ENCODE measurements at places on chromosomes 3 and 15. TPM values are rescaled to one million over a fixed set of nuclear protein-coding genes. Genes with fewer than 3 reads are reported as not detected.

Gene RASL12
- 5.5 TPM for total RNA-seq

Gene FBN1
- total RNA-seq: 38.6 TPM

Gene ADAMTS7
- 25.9 TPM for total RNA-seq

Gene DLG1
- total RNA-seq: 69.2 TPM

Gene TRPM1
- not detected for total RNA-seq

Gene IL5RA
- total RNA-seq: 3.1 TPM

Gene CTXN2
- 1.00 TPM for total RNA-seq

Gene SERINC4
- total RNA-seq: not detected

GRCh38 chr3:23701716-23702597, 103.8 kb upstream of the UBE2E1 start:
- no peak for DNase-seq

GRCh38 chr3:64977308-64978100, 289.7 kb upstream of the ADAMTS9 start:
- no peak for DNase-seq

DNA sequence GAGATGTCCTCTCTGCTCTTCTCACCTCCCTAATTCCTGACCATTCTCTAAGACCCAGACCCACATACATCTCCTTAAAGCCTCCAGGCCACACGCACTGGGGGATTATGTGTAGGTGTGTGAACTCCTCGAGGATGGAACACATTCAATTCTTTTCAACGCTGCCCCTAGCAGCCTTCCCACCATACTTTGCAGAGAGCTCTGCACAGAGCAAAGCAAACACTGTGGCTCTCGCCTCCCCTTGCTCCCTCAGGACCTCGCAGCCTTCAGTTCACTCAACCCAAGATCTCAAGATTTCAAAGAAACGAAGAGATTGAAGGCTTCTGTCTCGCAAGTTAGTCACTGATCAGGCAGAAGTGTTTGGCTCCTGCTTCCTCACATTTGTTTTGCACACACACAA, 6.0 kb downstream of the ACTC1 start:
- no peak for DNase-seq

- no peak for DNase-seq
Observed at GRCh38 chr15:94638183-94638582, 406.8 kb downstream of the MCTP2 start.

- no peak for DNase-seq
Observed at GRCh38 chr15:25866251-25866650, 3.1 kb upstream of the ATP10A start.

DNA sequence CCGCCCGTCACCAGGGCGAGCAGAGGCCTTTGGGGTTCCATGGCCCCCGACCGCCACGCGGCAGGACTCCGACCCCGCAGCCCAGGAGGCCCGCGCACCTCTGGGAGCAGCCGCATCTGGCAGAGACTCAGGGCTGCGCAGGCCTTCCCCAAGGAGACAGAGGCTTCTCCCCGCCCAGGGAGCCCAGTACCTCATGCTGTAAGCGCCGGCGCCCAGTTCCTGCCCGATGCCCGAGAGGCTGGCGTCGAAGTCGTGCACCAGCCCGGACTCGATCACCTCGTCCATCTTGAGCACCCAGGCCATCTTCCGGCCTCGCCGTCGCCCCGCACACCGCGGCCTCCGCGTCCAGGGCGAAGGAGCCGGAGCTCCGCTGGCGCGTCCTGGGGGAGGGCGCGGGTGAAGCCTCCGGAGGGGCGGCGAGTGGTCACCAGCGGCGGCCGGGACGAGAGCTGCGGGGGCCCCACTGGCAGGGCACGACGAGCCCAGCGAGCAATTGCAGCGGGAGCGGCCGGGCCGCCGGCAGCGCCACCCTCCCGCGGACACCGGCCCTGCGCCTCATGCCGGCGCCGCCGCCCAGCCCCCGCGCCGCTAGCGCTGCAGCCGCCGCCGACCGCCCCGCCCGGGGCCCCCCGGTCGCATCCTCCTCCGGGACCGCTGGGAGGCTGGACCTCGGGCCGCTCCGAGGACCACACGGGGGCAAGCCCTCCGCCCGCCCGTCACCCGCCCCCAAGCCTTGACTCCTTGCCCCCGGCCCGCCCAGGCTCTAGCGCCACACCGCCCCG, 468 bp downstream of the UBP1 start:
- peak; percentile 19 for DNase-seq

DNA sequence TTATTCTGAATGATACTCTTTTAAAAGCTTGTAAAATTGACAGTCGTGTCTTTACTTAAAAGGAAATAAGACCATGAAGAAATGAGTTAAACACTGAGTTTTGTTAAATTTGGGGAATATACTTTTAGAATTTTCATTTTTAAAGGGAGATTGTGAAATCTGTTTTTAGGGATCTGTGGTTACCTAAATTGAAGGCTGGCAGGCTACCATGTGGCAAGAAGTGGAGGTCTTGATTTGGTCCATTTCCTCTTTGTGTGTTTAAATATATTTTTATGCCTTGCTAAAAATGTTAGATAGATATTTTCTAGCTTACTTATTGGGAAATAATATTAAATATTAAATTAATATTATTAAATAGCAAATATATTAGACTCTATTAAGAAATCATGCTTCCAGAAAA, 36.6 kb upstream of the SLC22A13 start:
- no peak for DNase-seq

GRCh38 chr3:169968224-169968885, 1.7 kb downstream of the SEC62 start:
- DNase-seq: no peak

- DNase-seq: no peak
Observed at GRCh38 chr3:108024146-108024850, 66.5 kb downstream of the CD47 start.

DNA sequence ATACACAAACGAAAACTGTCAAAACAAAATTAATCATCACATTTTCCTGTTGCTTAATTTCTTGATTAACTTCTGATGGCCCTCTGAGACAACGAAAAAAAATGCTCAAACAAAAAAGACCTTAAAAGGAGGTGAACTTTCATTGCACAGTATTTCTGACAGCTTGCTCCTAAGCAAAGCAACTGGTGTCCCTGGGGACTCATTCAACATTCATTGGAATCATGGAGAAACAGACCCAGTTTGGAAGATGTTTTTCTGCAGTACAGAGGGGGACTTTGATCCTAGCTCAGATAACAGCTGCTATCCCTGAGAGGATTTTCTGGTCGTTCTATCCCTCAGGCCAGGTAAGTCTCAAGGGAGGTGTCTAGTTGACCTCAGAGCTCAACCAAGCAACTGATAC, 378.7 kb upstream of the ATP11B start:
- DNase-seq: no peak

GRCh38 chr3:61268644-61269043, 17.4 kb upstream of the FHIT start:
- DNase-seq: no peak
